Psoas muscle (tissue), 8 donors: ENCODE measurements at places on chromosomes 3 and 15. TPM values are rescaled to one million over a fixed set of nuclear protein-coding genes. Genes with fewer than 3 reads are reported as not detected.

CLDN1 gene
- total RNA-seq: 0.62 TPM

TRAK1 gene
- total RNA-seq: 122 TPM

DNA sequence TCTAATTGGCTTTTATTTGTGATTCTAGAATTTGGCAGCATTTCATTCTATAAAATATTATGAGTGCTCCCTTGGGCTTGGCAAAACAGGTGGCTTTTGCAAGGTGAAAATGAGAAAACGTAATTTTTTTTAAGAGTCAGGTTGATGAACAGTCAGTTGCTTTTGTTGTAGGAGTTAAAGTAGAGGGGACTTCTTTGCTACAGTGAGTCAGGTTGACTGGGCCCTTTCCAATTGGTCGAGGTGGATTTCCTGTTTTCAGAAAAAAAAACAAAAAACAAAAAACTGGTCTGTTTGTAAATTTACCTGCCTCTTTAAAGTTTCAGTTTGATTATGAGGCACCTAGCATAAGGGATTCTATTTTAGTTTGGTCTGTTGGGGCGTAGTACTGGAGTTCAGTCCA, 1469.4 kb upstream of the GBE1 start:
- H3K27me3 ChIP-seq: no peaks in the 10 kb centered on the region
- H3K36me3 ChIP-seq: no peaks in the 10 kb centered on the region
- no peak for DNase-seq
- H3K27ac ChIP-seq: no peak overlapping the region

DNA sequence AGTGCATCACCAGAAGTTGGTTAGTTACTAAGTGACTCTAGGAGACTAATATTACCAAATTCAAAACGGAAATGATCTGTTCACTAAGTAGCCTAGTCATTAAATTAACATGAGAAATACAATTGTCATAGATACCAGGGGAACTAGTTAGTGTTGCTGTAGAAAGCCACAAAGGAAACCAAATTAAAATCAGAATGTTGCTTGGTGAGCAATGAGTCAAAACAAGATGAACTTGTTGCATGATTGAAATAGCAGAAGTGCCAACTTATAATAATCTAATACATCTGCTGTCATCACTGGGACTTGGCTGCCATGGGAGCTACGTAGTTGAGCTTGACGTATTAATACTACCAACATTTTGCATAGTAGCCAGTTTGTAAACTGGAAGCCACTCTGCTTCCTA, 458.1 kb downstream of the DIPK2A start:
- H3K4me1 ChIP-seq: no peaks in the 10 kb centered on the region
- H3K4me3 ChIP-seq: no peak overlapping the region
- H3K27me3 ChIP-seq: no peaks in the 10 kb centered on the region
- no peak overlapping the region for H3K27ac ChIP-seq
- H3K36me3 ChIP-seq: no peaks in the 10 kb centered on the region
- no peak for DNase-seq

DNA sequence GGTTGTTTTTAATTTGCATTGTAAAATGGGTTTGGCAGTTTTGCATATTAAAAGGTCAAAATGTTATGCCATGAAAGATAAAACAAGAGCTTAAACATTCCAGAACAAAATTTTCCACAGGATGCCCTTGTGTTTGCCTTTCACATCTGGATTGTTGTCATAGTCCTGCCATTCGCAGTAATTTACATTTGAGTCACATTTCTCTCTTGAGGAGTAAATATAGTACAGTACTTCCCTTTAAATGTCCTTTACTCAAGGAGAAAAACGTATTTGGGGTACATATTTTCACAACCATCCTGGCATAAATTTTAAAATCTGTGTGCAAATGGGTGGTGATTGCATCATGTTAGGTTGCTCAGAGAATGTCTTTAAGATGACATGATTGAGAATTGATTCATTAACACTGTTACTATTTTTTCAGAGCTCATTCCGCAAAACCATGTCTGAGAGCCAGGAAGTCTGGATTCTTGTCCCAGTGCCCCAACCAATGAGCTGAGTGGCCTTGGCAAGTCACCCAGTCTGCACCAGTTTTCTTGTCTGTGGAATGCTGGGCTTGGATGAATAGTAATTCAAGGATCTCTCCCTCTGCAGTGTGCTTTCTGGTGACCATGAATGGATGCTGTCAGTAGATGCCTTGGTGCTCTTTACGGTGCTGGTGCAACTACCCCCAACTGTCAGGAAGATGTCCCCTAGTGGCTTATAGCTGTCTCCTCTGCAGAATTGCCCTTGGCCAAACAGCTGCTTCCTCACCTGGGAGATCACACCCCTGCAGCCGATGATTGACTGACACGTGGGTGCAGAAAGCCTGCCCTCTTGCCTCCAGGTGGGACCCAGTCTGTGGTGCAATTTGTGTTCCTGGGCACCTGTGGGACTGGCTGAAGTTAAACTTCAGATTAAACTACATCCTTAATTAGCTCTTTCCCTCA, 43.0 kb downstream of the ABHD5 start:
- H3K36me3 ChIP-seq: peaks cover 7% of the 10 kb centered on the region
- DNase-seq: no peak
